Iris pigment epithelial cell (primary cell): ENCODE measurements at places on chromosomes 16 and 17.

- no peak for DNase-seq
Observed at GRCh38 chr16:89072548-89073130, 21.0 kb upstream of the ACSF3 start.

- DNase-seq = no peak
Observed at GRCh38 chr16:28623172-28623711, 13.4 kb upstream of the SULT1A1 start.

GRCh38 chr17:44146375-44147346 lies 4.9 kb downstream of the HROB start:
- peak; percentile 34 for DNase-seq

DNA sequence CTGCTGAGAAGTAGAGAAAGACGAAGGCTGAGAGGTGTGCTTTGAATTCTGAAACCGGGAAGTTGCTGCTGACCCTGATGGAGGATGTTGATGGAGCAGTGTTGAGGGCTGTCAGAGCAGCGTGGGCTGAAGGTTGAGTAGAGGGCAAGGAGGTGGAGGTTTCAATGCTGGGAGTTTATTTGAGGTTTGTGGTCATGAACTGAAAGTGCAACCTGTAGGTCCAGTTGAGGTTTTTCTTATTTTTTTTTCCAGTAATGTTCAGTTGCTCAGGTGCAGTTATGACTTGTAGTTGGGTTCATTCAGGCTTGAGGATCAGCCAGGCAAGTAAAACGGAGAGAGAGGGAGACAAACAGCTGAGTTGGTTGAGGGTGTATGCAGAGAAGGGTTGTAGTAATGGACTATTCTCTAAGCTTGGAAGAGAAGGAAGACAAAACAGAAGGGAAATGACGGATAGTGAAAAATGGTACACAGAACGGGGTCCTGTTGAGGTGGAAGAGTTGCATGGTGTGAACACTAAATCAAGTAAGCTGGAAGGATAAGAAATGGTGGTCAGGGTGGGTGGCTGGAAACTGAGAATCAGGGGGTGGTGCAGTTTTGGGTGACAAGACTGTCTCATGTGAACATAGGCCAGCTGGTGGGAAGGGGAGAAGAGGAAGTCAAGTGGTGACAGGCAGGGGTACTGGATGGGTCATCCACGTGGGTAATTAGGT lies 8.7 kb upstream of the UBE2G1 start:
- DNase-seq = no peak

GRCh38 chr17:5225668-5226457 lies 8.8 kb downstream of the SCIMP start:
- DNase-seq = no peak

GRCh38 chr16:12324152-12324551 lies 347.6 kb downstream of the SNX29 start:
- no peak for DNase-seq

DNA sequence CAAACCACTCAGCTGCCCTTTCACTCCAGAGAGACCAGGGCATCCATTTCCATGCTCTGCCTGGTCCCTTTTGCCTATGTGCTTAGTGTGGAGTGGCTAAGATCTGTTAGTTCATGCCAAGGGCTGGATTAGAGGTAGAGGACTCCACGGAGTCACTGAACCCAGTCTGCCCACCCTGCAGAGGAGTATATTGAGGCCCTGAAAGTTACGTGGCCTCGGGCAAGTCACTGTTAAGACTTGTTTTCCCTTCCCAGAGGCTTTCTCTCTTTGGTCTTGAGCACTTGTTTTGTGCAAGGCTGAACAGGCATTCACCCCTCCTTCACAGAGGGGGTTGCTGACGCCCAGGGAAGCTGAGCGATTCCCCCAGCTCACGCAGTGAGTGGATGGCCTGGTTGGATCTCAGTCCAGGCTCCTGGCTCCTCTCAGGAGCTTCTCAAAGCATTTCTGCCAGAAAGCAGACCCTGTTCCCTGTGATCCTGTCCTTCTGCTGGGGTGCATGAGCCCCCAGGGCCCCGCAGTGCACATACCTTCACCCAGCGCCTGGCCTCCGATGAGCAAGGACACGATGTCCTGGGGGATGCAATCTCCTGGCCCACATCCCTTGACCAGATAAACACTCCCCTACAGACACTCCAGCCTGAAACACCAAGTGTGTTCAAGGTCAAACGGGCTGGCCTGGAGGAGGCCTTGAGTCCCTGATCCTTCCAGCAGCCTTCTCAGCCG lies 153.4 kb upstream of the GSE1 start:
- DNase-seq = peak; percentile 26

GRCh38 chr17:51365090-51365489 lies 104.7 kb downstream of the UTP18 start:
- DNase-seq = no peak

DNA sequence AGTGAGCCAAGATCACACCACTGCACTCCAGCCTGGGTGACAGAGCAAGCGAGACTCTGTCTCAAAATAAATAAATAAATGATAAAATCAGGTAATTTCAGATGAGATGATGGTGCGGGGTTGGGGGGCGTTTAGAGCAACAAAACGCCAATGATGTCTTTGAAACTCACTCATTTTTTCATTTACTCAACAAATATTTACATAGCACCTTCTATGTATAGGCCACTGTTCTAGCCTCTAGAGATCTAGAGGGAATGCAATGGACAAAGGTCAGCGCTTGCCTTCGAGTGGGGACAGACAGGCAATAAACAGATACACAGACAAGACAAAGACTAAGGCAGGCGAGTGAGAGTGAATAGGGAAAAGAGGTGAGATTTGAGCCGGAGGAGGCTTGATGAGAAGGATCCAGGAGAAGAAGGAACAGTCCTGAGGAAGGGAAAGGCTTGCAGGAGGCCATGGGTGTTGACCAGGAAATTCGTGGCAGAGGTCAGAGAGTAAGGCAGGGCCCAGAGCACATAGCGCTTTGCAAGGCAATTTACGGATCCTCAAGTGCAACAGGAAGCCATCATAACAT lies 14.1 kb downstream of the ALDH3A1 start:
- no peak for DNase-seq

DNA sequence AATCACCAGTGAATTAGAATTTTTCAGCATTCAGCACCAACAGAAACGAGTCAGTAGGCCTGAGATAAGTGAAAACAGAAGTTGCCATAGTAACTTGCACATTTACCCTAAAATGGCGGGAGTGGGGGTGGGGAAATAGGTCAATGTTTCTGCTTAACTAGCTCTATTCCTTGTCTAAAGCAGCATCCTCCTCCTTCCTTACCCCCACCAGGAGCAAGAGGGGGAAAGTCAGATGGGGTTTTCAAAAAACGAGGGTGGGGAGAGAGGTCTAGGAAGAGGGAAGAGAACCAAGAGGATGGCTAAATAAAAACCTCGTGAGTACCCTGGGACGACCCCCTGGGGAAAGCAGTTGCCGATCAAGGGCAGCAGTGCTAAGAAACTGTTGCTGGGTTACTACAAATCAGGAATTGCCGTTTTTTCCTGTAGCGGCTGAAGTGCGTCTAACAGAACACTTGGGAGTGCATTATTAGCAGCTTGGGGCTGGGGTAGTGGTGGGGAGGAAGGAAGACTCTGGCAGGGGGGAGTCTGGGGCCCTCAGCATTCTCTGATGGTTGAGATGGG lies 34.4 kb upstream of the MNT start:
- no peak for DNase-seq

DNA sequence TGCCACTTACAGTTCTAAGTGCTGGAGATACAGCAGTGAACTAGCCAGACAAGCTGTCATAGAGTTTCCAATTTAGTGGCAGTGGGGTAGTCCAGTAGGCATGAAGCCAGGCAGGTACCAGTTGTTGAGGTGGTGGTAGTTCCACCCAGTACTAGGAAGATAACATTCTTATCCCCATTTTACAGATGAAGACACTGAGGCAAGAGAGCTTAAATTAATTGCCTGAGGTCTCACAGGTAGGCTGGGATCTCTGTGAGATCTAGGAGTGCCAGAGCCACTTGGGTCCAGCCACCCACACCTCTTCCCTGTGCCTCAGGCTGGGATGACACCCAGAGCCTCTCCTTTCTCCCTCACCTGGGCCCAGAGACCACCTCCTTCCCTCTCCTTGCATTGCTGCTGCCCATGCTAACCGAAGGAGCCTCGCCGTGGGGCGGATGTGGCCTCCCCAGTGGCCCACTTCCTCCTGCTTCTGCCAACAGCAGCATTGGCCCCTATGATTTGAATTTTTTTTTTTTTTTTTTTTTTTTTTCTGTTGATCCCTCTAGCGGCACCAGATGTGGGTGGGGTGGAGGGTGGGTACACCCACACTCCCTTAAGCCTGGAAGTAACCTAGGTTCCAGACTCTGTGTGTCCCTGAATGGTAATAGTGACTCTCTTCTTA lies 114.0 kb downstream of the PRKCB start:
- no peak for DNase-seq

GRCh38 chr17:69356625-69357024 lies 29.7 kb upstream of the ABCA5 start:
- no peak for DNase-seq

DNA sequence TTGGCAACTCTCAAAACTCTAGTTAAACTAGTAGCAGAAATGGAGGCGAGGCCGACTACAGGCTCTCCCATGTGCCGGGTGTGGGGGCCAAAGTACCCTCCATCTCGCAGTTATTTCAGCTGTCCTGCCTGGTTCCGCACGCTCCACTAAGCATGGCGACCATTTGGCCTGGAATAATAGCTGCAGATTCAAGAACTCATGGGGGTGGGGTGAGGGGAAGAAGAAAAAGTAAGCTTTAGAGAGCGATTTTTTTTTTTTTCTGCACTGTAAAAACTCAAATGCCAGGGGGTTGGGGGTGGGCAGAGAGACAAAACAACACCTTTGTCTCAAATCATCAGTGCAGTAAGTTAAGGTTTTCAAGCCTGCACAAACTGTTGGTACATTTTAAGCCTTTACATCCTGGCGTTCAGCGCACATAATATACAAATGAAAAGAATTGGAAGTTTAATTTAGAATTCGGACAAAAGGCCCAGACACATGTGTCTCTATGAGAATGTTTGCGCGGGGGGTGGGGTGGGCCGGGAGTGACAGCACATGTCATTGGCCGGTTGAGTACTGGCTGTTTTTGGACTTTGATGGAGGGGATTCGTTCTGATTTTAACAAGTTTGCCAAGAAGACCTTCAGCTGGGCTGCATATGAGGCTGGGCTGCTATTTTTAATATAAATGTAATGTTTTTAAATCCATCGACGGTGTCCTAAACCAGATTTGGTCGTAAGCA lies 694.7 kb upstream of the SALL1 start:
- DNase-seq = no peak

DNA sequence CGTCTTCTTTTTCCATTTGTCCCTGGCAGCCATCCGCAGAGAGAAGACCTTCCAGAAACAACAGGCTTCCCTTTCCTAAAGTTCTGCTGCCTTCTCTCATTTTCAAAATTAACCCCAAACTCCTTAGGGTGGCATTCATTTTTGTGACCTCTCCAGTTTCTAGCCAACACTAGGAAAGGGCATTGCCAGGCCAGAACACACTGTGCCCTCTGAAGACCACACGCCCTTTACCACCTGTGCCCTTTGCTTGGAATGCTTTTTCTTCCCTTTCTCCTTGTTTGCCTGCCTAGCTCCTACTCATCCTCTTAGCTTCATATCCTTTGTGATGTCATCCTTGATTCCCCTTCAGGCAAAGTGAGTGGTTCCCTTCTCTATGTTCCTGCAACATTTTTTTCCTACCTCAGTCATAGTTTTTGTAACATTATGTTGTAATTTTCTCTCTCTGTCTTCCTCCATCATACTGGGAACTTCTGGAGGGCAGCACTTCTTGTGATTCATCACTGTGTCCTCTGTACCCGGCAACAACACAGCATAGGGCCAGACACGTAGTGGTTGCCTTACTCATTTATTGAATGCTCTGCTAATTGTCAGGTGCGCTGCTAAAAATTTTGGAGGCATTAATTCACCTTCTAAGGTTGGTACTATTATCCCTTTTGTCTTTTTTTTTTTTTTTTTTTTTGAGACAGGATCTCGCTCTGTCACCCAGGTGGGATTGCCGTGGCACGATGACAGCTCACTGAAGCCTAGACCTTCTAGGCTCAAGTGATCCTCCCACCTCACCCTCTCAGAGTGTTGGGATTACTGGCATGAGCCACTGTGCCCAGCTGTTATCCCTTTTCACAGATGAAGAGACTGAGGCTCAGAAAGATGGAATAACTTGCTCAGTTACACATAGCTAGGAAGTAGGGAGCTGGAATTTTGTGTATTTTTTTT lies 1.0 kb downstream of the KAT8 start:
- peak; percentile 92 for DNase-seq

DNA sequence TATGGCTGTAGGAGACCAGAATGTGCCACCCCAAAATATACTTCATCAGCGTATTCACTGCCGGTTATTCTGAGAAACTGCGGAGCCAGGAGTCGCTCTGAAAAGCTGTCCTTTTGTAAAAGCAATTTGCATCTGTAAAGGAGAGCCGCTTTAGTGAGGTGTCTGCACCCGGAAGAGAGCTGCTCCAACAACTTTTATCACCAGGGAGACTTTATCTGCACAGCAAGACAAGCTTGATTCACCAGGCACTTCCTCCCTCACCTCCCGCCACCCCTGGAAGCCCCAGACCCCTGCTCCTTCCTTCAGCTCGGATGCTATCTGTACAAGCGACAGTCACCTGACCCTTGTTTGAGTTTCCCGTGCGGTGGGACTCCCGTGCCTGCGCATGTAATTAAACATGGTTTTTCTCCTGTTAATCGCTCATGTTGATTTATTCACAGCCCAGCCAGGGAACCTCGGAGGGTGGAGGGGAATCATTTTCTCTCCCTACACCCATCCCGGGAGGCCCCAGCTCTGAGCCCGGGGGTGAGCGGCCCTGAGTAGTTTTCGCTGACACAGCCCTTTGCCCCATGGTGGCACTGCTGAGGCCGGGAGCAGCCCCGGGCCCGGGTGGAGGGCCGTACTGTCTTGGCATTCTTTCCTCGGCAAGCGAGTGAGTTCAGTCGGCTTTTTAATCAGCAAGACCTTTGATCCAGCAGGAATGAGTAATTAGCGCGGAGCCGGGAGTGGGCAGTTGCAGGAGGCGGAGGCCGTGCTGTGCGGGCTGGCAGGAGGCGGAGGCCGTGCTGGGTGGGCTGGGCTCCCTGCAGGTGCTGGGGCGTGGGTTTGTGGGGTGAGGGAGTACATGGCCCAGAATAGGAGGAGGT lies 222.7 kb upstream of the CIBAR2 start:
- DNase-seq = no peak

GRCh38 chr17:6509031-6509771 lies 47.2 kb downstream of the PITPNM3 start:
- DNase-seq = no peak

- DNase-seq = no peak
Observed at GRCh38 chr17:59277031-59277430, 54.4 kb upstream of the YPEL2 start.

DNA sequence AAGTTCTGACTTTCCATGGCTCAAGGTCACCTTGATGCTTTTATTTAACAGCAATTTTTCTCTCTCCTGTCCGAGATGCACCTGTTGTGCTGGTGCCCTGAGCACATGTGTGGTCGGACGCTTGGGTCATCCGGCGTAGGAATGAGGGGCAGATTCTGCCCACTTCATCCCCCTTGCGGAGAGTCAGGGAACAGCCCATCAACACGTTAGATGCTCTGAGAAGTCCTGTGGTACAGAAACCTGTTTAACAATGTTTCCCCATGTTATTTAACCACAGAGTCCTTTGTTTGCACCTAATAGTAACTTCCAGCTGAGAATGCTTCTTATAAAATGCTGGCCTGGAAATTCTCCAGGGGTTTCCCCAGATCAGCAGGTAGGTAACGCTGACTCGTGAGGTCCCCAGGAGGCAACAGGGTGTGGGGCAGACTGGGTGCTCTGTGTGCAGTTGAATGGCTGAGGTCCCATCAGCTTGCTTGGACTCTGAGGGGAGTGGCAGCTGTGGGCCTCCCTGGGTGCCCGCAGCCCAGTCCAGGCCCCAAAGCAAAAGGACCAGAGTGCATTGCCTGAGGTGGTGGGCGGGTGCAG lies 17.8 kb downstream of the DOC2B start:
- no peak for DNase-seq
